ENCODE measurements at places on chromosomes 4 and X.

DNA sequence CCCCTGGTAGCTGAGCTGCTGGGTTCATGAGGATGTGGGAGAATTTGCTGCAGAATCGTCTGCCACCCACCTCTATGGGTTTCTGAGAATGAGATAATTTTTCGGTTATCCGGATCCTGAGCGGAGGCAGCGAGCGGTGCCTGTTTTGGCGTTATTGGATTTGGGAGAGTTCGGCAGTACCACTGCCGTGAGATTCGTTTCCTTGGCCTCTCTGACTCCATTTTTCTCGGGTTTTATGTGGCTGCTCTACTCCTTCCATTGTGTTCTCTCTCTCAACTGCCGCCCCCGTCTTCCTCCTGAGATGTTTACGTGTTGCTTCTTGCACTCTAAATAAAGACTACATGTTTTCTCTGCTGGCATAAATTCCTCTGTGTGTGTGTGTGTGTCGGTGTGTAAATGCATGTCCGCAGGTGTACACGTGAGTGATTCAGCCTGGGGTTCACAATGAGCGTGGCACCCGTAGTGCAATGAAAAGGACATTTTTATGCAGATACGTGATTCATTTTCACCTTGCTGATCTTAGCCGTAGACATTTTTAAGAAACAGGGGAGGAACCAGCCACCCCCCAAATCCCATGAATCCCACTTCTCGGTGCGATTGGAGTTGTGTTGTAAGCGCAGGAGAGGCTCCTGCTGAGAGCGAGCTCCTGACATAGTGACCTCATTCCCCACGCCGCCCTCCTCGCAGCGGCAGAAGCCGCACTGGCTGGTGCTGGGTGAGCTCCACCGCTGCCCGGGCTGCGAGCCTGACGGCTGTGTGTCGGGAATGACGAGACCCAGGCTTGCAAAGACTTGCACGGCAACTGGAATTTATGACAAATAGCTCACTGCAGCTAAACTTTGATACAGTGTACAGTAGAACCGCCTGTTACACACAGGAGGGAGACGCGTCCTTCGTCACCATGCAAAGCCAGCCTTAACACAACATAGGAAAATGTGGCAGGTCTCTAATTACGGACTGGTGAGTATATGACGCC, 82.2 kb downstream of the STOX2 start:
- DNase-seq = no peak

DNA sequence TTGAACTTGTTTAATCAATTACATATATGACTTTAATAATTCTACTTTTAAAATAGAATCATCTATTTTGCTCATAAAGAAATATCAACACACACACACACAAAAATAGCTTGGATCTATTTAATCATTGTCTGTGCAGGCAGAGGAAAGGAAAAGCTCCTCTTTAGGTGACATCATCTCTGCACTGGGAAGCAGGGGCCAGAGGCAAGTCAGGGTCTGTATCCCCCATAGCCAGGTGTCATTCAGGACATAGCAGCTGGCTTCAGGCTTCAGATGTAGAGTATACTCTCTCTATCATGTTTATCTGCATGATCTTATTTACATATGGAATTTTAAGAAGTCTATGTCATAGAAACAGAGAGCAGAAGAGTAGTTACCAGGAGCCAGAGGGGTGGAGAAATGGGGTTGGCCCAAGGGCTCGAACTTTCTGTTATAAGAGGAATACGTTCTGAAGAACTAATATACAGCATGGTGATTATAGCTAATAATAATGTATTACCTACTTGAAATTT, 110.4 kb upstream of the LDB2 start:
- no peak for DNase-seq

- DNase-seq = no peak
These were observed 77.6 kb downstream of the PDE5A start for GRCh38 chr4:119550857-119551532.

- no peak for DNase-seq
These were observed 36.0 kb downstream of the SLC9A7 start for GRCh38 chrX:46722742-46723568.

DNA sequence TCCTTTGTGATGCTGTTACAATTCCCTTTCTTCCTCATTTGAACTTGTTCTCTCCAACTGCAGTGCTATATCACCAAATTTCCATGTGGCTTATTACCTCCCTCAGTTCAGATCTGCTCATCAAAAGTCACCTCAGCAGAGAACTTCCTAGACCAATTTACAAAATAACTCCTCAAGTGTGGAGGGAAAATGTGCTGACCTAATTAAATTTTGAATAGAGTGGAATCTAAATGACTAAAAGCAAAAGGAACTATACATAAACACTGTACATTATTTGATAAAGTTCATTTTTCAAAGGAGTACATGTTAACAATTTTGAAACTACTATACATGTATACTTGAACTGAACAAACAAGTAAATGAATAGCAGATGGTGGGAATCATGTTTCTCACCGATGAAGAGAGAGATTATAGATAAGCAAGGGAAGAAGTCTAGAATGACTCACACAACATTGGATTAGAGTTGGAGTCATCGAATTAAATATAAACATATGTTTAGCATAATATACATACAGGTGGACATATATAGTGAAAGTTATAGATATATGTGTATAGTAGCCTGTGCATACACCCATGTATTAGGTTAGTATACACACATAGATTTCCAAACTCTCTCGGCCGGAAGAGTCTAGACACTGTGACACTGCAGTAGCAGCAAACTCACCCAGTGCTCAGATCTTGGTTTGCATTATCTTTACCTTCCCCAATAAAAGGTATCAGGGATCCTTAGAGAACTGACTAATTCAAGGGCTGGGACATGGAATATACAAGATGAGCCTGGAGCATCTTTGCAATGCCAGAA, 318.7 kb downstream of the PCDH18 start:
- DNase-seq = no peak

GRCh38 chr4:70859066-70859465, 19.4 kb upstream of the GRSF1 start:
- no peak for DNase-seq

GRCh38 chr4:84710548-84710947, 127.6 kb downstream of the CDS1 start:
- DNase-seq = no peak

- no peak for DNase-seq
These were observed 76.9 kb downstream of the EGF start for GRCh38 chr4:109989618-109990017.

GRCh38 chrX:11566173-11566572, 99.5 kb downstream of the ARHGAP6 start:
- DNase-seq = no peak

DNA sequence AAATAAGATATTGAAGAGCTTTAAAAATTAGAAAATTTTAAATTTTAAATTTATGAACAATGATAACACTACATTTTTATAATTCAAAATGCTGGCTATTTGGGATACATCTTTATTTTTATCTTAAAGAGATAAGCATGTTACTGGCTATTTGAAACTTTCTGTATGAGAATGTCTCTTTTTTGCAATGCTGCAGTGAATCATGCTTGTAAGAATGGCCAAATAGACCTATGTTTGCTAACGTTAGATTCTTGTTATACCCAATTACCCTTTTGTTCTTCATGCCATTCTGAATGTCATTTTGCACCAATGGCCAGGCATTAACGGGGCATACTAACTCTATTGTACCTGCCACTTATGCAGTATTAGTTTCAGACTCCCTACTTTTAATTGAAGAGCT, 49.5 kb downstream of the SLIT2 start:
- no peak for DNase-seq

GRCh38 chr4:158845311-158846041, 76.7 kb downstream of the FNIP2 start:
- DNase-seq = no peak

DNA sequence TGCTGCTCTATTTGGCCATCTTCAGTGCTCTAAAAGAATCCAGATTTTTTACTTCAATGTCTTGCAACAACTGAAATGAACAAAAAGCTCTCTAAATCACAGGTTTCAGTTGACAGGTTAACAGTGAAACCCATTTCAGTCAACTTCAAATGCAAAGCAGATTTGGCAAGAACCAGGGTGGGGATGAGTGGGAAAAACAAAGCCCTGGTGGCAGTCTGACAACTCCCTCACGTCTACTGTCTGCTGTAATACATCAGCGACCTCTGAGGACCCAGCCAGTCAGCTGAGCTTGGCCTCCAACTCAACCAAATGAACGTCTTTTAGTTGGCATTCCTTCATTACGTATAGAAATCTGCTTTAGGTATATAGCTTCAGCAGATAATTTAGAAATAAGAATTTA, 95.8 kb downstream of the COL25A1 start:
- no peak for DNase-seq

DNA sequence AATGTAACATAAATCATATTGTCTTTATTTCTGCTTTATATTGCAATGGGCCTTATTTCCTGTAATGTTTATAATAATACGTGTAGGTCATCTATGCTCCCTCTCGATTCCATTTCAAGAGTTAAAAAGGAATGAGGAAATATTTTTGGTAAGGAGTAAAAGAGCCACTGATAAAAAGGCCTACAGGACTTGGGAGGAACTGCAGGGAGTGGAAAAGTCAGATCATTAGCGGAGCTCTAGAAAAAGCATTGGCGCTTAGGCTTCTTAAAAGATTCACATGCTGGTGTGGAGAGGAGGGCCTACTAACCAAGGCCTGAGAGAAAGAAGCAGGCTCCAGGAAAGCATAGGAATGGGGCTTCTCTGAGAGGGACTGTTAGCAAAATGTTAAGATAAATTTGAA, 82.9 kb upstream of the PNPLA4 start:
- no peak for DNase-seq

- no peak for DNase-seq
These were observed 26.9 kb downstream of the CCKAR start for GRCh38 chr4:26463386-26463785.

DNA sequence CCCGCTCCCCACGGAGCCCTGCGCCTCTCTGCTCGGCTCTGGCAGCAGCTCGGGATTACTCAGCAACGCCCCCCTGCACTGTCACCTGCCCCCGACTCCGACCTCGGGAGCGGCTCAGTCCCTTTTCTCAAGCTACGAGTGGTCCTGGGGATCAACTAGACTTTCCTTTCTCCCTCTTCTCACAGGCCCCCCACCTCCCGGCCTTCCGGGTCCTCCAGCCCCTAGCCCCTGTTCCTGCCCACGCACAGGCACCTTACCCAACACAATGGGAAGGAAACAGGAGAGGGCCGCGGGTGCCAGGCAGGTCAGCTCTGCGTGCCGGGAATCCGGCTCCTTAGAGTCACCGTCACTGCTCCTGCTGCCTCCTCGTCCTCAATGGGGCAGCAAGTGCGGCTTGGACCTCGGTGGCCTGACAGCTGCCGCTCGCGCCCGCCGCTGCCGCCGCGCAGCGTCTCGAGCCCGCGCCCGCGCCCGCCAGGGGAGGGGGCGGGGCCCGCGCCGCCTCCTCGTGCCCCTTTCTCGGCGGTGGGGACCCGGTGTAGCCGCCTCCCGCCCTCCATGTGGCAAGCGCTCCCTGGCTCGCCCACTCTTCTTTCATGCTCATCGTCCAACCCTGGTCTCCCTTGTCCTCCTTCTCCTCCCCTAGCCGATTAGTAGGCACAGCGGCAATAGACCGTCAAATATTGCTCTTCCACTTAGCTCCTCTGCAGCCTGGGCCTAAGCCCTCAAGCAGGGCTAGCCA, at the start of gene RAB9B:
RAB9B (minus strand) TSS at position 455 of the 742 bp plus-strand sequence. CDS start 6,473 bp downstream, outside the sequence.
- no peak for DNase-seq

GRCh38 chr4:155079871-155080270, 128.6 kb upstream of the NPY2R start:
- DNase-seq = no peak

- DNase-seq = no peak
These were observed 49.9 kb upstream of the CPEB2 start for GRCh38 chr4:14952352-14952751.

DNA sequence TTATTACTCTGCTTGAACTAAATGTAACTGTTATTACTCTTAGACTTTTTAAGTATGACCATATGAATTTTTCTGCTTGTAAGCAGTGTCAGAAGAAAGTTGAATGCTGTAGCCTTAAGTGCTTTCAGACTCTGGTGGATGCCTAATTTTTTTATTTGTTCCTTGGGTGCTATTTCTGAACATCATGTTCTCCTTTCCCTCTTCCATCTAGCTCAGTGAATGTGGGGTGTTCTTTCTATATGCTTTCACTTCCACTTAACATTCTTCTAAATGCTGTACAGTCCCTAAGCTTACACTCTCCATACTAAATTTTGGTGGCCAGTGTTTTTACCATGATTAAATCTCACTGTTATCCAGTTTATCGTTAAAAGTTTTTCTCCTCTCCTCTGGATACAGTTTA, 3.6 kb downstream of the DCK start:
- DNase-seq = peak; percentile 66

GRCh38 chr4:110638089-110638746, 15.3 kb upstream of the PITX2 start:
- no peak for DNase-seq

- DNase-seq = no peak
These were observed 339.8 kb downstream of the BCOR start for GRCh38 chrX:39757971-39758370.

Measured in MV-4-11 (cell line).